ENCODE measurements at places on chromosomes 2 and 18.

GRCh38 chr18:57585421-57585820 lies 1.1 kb downstream of the FECH start:
- no peak for DNase-seq

GRCh38 chr2:98310010-98310409 lies 36.2 kb upstream of the CNGA3 start:
- no peak for DNase-seq

DNA sequence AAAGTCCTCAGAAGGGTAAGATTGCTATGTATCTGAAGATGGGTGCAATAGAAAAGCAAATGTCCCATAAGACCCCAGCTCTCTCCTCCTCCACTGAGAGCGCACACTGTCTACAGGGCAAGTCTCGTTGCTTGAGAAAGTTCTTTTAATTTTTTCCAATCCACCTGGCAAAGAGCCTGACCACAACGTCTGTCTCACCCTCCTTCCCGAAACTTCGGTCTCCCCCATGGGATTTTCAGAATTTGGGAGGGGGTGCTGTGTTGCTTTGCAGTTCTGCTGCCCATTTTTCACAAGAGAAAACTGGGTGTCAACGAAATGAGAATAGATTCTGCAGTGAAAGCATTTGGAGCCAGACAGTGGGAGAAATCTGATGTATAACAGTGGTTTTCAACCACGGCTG lies 40.4 kb downstream of the SERTAD2 start:
- DNase-seq: no peak

DNA sequence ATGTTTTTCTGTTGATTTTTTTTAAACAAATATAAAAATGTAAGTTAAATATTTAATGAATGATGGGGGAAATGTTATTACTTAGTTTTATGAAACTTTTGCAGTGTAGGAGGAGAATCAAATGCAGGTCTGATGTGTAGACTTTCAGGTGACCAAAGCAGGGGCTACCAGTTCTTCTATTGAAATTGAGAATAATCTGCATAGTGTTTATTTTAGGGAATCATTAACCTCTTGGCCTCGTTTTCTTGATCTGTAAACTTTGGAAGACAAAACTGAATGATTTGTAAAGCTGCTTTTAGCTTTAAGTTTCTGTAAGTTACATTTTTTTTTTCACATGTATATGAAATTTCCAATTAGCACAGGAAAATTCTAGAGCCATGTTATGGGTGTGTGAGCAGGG lies 99.2 kb downstream of the R3HDM1 start:
- DNase-seq: no peak

DNA sequence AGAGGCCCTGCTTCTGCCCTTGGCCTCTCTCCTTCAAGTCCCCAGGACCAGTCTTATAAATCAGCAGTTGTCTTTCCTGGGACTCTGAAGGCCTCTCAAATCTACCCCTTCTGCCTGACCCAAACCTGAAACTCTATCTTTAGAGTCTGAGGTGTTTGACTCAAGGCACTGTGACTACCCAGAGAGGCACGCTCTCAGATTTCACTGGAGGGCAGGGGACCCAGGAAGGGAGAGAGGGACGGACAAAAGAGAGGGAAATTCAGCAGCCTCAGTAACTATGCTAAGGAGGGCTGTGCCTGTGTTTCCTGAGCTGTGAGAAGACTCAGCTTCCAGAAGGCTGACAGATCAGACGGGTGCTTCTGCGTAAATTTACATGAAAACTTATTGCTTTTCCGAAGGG lies 217.8 kb downstream of the HAUS1 start:
- DNase-seq: no peak

DNA sequence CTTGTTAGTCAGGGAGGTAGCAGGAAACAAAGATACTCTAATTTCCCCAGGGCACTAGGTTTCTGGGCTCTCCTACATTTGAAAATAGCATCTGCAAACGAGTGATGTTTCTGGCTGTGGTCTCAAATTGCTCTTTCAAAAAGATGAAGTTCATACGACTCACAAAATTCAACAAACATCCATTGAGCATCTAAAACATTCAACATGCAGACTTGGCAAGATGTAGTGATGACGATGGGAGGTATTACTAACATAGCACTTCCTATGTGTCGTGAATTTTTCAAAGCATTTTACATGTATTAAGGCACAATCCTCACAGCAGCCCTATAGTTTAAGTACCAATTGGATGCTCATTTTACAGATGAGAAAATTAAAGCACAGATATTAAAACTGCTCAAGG lies 5.2 kb downstream of the CCBE1 start:
- DNase-seq: no peak

DNA sequence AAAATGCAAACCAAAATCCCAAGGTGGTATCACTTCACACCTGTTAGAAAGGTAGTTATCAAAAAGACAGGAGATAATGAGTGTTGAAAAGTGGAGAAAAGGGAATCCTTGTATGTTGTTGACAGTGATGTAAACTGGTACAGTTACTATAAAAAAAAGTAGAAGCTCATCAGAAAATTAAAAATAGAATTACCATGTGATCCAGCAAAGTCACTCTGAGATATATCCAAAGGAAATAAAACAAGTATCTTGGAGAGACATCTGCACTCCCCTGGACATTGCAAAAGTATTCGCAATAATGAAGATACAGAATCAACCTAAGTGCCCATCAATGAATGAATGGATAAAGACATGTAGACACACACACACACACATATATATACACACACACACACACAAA lies 208.3 kb upstream of the PIEZO2 start:
- no peak for DNase-seq

- no peak for DNase-seq
Observed at GRCh38 chr18:2978661-2979106, 34.3 kb downstream of the LPIN2 start.

DNA sequence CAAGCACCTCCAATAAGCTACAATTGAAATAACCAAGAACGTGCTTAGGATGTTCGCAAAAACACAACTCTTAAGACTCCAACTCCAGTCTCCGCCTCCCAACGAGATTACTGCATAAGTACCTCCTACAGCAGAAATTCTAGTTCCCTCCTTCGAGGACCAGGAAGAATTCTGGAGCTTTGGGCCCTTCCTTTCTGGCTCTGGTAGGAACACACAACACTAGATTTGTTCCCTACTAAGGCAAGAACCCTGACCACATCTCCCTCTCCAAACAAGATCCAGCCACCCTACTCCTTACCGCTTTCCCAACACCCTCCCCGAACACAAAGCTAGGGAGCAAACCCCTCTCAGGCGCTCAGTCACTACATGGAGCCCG lies 721 bp downstream of the ADAM17 start:
- no peak for DNase-seq

- no peak for DNase-seq
Observed at GRCh38 chr18:39571511-39571910, 2005.9 kb upstream of the CELF4 start.

- DNase-seq: no peak
Observed at GRCh38 chr2:156322051-156322685, 10.4 kb downstream of the NR4A2 start.

- no peak for DNase-seq
Observed at GRCh38 chr18:63562284-63562683, 20.1 kb downstream of the SERPINB12 start.

GRCh38 chr2:63613391-63613901 lies 24.7 kb downstream of the MDH1 start:
- DNase-seq: no peak

GRCh38 chr2:156784020-156784701 lies 348.0 kb downstream of the GPD2 start:
- no peak for DNase-seq
